ENCODE measurements at places on chromosomes 1 and 21.

DNA sequence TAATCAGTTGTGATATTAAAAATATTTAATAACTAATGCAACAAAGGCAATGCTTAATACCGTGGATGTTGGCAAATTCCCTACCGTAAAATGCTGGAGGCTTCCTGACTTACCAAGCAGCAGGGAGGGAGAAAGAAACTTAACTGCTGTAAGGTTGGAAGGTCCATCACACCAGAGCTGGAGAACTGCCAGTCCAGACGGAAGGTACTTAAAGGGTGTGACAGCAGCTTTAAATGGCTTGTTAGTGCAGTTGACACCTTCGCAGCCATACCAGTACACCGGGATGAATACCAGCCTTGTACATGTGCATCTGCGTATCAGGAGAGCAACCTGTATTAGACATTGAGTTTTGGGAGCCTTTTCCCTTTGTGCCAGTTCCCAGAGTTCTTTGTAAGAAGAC lies 269.5 kb upstream of the NCAM2 start:
- DNase-seq = no peak

DNA sequence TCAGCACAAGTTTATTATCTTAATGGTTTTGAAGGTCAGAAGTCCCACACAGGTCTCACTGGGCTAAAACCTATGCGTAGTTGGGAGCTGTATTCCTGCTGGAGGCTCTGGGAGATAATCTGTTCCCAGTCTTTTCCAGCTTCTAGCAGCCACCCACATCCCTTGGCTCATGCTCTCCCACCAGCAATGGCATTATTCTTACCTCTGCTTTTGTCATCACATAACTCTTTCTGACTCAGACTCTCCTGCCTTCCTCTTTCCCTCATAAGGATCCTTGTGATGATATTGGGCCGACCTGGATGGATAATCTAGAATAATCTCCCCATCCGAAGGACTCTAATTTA lies 122.2 kb upstream of the PRDX6 start:
- no peak for DNase-seq

GRCh38 chr21:45011911-45012661 lies 62.3 kb upstream of the ADARB1 start:
- no peak for DNase-seq

- DNase-seq = no peak
These were observed 35.4 kb downstream of the OR2C3 start for GRCh38 chr1:247500865-247501264.

DNA sequence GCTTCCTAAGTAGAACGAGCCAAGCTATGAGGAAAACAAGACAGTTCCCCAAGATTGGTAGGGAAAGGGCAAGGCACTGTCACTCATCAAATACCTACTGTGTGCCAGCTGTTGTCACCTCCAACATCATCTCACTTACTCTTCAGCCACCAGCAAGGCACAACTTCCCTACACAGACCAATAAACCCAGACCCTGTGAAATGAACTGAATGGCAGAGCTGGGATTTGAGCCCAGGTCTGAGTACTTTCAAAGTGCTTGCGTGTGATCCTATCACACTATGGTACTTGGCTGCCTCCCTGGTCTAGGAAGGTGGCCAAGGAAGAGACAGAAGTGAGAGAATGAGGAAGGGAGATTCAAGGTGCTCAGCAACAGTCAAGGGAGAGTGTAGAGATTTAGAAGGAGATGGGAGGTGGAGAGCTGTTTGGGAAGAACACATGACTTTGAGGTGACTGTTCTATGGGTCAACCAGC lies 16.7 kb upstream of the TRIM63 start:
- DNase-seq = no peak

DNA sequence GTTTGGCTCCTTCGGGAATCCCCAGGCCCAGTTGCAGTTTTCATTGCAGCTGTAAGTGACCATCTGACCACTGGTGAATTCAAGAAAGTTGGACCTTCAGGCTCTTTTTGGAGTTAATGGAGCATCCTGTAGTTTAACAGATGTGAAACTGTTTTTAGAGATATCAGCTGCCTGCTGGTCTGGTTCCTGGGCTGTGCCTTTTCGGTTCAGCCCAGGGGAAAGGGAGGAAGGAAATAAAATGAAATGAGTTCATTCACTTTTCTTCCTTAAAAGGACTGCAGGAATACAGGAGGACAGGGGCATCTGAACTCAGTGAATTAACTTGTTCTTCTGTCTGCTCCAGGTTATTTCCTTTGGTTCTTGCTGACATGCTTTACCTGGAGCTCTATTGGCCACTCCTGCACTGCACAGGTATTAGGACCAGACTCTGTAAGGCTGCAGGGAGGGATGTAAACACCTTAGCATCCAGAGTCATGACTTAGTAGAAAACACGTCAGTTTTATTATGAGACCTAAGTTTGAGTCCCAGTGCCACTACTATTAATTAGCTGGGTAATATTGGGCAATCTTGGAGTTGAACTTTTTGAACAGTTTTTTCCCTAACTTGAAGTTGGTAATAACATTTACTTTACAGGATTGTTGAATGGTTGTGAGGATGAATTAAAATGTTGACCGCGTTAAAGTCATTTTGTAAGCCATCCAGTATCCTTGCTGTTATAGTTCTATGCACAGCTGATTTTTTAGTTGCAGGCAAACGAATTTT lies 83.6 kb downstream of the LRRC8D start:
- DNase-seq = no peak

DNA sequence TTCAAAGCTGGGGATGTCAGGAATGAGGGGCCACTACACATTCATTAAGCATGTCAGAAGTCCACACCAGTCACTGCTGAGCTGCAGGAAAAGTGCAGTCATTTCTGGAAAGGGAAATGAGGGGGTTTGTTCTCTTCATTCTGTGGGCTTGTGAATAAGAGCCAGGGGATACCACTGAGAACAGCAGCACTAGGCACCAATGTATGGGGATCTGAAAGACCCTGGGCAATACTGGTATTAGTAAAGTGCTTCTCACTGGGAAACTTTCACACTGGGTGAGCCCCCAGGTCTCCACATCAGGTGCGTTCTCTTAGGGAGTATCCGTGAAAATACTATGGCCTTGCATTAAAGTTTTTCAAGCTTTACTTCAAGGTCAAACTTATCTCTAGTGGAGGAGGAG lies 49.9 kb downstream of the TGFB2 start:
- no peak for DNase-seq

GRCh38 chr1:106659490-106660244 lies 396.8 kb upstream of the PRMT6 start:
- DNase-seq = no peak

GRCh38 chr1:172086137-172086536 lies 244.8 kb downstream of the DNM3 start:
- no peak for DNase-seq

GRCh38 chr1:47797575-47797974 lies 199.6 kb downstream of the TRABD2B start:
- no peak for DNase-seq

GRCh38 chr1:37878071-37878470 lies 18.7 kb upstream of the MTF1 start:
- no peak for DNase-seq

DNA sequence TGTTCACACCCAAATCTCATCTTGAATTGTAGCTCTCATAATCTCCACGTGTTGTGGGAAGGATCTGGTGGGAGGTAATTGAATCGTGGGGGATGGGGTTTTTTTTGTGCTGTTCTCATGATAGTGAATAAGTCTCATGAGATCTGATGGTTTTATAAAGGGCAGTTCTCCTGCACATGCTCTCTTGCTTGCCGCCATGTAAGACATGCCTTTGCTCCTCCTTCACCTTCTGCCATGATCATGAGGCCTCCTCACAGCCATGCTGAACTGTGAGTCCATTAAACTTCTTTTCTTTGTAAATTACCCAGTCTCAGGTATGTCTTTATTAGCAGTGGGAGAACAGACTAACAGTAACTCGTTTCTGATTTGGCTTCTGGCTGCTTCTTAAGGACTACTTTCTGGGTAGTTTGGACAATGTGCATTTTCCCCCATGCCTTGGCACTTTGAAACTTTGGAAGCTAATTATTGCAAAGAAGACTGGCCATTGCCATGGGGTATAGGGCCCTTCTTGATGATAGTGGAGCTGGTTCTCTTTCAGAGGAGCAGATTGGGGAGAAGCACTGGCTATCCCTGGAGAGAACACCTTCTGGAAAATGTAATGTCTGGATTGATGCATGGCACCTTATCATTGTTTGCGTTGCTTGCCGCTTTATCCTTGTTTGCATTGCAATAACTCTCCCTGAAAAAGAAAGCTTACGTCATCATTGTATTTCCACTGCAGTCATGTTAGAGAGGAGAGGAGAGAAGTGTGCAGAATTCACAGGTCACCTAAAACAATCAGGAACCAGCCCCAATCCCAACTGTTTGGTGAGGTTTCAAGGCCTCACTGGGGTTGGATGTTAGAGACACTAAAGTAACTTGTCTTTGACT lies 5.9 kb downstream of the CNIH3 start:
- no peak for DNase-seq

- no peak for DNase-seq
These were observed 159.2 kb downstream of the RHOU start for GRCh38 chr1:228894442-228894989.

GRCh38 chr21:41731081-41731480 lies 35.8 kb downstream of the RIPK4 start:
- DNase-seq = no peak

DNA sequence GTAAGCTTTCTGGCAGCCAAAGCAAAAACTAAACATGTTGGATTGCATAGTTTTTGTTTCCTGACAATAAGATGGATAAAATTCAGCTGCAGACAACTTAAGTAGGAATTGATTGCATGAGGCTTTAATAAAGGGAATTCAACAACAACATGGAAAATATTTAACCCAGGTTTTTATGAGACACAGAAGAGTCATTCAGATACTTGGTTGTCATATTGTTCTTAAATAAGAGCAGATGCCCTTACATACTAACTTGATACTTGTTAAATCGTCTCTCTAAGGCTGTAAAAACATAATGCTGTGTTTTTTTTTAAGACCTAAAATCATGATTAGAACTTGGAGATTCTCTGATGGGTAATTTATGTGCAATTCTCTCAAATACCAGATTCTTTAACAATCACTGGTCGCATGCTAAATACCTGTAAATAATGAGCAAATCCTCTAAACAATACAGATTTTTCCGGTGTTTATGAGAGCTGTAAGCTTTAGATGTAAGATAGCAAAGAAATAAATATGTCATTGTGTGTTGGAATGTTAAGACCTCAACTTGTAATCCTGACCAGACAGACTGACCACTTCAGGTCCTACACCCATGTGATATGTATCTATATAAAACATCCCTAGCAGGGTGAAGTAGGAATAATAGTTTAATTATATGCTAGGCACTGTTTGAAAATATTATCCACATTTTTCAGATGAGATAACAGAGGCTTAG lies 37.8 kb upstream of the CD34 start:
- DNase-seq = no peak

GRCh38 chr1:159800177-159800930 lies 1.8 kb upstream of the FCRL6 start:
- DNase-seq = peak; percentile 58

GRCh38 chr1:54230507-54231339 lies 30.8 kb downstream of the MRPL37 start:
- DNase-seq = no peak

DNA sequence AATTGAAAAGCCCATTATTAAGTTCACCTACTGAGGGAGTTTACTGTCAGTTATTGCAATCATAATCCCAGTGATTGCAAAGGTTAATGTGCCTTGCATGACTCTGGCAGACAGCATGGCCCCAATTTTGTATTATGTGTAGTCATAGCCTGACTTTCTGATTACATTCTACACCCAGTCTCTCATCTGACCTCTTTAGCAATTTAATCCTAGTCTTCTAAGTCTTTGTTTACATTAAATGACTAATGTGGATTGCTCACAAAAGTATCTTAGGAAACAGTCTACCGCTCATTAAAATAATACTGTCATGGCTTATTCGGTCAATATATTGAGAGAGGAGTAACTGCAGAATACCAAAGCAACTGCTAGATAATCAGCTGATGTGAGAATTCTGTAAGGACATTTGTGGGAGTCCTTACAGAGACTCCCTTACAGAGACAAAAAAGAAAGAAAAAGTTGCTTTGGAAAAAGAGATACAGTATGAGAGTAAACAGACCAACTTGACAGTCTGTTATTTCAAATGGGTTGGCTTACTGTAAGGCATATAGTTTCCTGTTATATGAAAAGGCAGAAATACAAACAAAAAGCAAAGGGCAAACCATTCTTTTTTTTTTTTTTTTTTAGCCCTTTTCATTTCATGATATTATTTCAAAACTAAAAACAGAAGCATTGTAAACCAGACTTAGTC lies 42.8 kb downstream of the SMG7 start:
- no peak for DNase-seq

- DNase-seq = no peak
These were observed 84.2 kb upstream of the COL6A1 start for GRCh38 chr21:45897191-45898027.

DNA sequence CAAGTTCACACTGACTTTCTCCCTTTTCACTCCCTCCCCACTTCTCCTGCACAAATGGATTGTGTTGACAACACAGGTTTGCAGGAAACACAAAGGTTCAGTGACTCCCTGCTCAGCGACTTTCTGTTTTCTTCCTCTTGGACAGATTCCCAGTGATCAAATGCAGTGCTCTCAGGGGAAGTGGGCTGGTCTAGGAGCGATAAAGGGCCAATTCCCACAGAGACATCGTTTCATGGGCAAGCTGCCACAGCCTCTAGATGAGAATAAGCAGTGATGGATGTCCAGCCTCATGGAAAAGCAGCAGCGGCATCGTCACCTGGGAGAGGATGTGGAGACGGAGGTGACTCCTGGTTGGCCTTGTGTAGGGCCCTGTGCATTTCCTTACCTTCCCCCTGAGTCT lies 30.6 kb downstream of the FYB2 start:
- DNase-seq = no peak

- DNase-seq = no peak
These were observed 25.7 kb upstream of the SLC19A2 start for GRCh38 chr1:169511316-169512005.

GRCh38 chr1:29501227-29501976 lies 265.1 kb downstream of the PTPRU start:
- DNase-seq = no peak

DNA sequence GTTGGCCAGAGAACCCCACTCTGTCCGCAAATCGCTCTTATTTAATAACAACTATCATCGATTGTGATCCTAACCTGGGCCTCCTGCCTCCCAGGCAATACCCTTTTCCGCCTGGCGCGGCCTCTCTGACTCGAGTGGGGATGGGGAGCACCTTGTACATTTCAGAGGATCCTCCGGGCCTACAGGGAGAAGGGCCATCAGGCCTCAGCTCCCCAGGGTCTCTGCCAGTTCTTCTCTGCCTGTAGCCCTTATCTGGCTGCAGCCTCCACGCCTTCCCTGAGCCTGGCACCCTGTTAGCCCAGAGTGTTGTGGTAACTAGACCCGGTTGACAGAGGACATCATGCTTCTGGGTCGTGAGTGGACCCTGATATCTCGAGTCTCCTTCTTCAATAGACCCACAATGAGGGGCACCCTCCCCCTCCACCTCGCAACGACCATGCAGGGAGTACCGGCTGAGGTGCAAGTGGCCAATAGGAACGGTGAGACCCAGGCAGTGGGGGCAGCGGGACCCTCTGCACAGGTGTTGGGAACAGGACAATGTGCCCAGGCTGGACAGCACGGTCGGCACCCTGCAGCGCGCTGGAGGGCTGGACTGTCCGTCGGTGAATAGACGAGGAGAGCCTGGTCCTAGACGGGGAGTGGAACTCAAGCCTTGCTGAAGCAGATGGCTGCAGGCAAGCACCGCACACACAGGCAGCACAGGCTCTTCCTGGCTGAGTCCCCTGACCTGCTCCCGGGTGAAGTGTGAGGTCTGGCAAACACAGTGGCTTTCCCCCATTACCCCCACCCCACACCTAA lies 7.1 kb upstream of the CRYBG2 start:
- no peak for DNase-seq
